Right lobe of liver (tissue), 6 donors: ENCODE measurements at places on chromosomes 1 and 21. TPM values are rescaled to one million over a fixed set of nuclear protein-coding genes. Genes with fewer than 3 reads are reported as not detected.

- no peak for DNase-seq
These were observed 646.0 kb upstream of the TMPRSS15 start for GRCh38 chr21:19049567-19049966.

Gene ASPM
- 3.6 TPM for total RNA-seq

Gene CLEC20A
- not detected for total RNA-seq

- no peak for DNase-seq
These were observed 8.3 kb downstream of the SHISAL2A start for GRCh38 chr1:52641307-52641706.

- DNase-seq: no peak
These were observed 153.6 kb downstream of the HIVEP3 start for GRCh38 chr1:41765152-41765551.
